ENCODE measurements at places on chromosomes 5 and 9. TPM values are rescaled to one million over a fixed set of nuclear protein-coding genes. Genes with fewer than 3 reads are reported as not detected.

DNA sequence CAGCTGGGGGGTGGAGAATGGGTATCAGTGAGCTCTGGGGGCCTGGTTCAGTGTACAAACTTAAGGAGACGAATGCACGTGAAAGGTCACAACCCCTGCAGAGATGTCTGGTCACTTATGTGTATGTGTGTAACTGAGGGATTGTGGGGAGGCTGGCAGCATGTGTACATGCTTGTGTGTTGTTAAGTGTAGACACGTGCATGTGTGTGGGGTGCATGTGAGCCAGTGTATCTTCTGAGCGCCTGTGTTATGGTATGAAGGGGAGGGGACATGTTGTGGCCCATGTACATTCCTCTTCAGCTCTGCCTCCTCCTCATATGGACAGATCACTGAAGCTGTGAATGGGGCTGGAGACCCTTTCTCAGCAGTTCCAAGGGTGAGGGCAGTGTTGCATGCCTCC lies 2.0 kb downstream of the TMEM8B start:
- no peak for DNase-seq

GRCh38 chr5:16877267-16877935 lies 58.7 kb downstream of the MYO10 start:
- DNase-seq, result no peak

Gene DCTN3
- polyA plus RNA-seq, result 113 TPM

Gene NUTM2G
- 0.02 TPM for polyA plus RNA-seq

Data from right cardiac atrium (tissue), 5 donors.